Retinal pigment epithelial cell (primary cell): ENCODE measurements at places on chromosomes 16 and 17.

GRCh38 chr16:11964761-11965551 is at the start of gene TNFRSF17:
TSS of gene TNFRSF17 (plus strand) at chr16:11965210. CDS start at chr16:11965325, 115 bp downstream.
- DNase-seq = no peak

DNA sequence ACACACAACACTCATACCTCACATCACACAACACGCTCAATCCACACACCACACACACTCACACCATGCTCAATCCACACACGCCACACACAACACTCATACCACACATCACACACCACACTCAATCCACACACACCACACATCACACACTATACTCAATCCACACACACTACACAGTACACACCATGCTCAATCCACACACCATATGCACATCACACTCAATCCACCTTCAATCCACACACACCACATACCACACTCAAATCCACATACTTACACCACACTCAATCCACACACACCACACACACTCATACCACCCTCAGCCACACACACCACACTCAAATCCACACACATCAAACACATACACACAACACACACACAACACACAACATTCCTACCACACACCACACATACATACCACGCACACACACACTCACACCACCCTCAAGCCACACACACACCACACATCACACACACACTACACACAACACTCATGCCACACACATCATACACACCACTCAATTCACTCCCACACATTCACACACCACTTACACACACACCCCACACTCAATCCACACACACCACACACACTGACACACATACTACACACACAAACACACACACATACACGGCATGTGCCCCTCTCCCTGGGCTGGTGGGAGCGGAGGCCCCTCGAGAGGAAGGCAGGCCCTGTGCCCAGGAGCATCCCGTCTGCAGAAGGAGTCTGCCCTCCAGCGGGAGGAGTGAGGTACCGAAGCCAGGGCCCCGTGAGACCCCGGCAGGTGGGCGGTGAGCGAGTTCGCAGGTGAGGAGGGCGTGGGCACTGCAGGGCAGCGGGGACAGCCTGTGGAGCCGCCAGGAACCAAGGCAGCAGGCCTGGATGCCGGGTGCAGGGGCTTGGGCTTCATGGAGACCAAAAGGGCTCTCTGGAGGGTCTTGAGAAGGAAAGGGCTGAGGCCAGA is 33.1 kb upstream of the RPTOR start:
- DNase-seq = no peak

DNA sequence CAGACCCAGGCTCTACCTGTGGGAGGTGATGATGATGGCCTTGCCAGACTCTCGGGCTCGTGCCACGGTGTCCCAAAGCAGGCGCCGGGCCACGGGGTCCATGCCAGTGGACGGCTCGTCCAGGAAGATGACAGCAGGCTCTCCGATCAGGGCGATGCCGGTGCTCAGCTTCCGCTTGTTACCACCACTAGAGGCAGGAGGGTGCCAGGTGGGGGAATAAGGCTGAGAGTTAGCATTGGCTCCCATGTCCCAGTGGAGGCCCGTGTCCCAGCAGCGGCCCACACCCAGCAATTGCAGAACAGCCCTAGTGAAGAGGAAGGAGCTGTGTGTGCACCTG is 10.3 kb upstream of the RNPS1 start:
- DNase-seq = no peak

GRCh38 chr16:50311134-50311528 is 44.8 kb downstream of the ADCY7 start:
- DNase-seq = no peak

- no peak for DNase-seq
Observed at GRCh38 chr16:88783391-88784073, 1.5 kb downstream of the PIEZO1 start.

- no peak for DNase-seq
Observed at GRCh38 chr16:10765772-10766171, 22.1 kb downstream of the NUBP1 start.

DNA sequence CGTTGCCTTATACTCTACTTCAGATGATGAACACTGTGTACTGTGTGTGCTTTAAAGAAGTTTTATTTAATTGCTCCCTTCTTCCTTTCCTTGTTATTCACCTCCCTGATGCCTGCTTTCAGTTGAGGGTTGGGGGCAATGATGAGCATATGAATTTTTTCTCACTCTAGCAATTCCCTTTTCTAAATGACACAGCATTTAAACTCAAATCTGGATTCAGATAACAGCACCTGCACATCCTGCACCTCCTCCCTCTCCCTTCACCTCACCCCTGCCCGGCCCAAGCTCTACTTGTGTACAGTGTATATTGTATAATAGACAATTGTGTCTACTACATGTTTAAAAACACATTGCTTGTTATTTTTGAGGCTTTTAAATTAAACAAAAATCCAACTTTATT is 13.0 kb upstream of the PNPO start:
- DNase-seq = no peak
